ENCODE measurements at places on chromosomes 11 and 22.

DNA sequence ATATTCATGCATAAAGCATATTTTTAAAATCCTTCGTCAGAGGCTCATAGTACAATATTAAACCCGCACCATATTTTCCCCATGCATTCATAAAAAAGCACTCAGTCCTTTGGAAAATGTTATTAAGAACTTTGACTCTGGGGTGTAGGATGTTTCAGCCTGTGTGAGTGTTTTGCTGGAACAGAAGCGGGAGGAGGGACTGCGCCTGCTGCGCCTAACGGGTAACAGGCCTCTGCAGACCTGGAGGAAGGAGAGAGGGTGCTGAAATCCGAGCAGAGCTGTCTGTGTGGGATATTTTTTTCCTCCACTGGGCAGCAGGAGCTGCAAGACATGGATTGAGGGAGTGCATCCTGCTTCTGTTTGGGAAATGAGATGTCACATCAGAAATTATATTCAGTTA, 483.0 kb downstream of the BRD1 start:
- DNase-seq = no peak

DNA sequence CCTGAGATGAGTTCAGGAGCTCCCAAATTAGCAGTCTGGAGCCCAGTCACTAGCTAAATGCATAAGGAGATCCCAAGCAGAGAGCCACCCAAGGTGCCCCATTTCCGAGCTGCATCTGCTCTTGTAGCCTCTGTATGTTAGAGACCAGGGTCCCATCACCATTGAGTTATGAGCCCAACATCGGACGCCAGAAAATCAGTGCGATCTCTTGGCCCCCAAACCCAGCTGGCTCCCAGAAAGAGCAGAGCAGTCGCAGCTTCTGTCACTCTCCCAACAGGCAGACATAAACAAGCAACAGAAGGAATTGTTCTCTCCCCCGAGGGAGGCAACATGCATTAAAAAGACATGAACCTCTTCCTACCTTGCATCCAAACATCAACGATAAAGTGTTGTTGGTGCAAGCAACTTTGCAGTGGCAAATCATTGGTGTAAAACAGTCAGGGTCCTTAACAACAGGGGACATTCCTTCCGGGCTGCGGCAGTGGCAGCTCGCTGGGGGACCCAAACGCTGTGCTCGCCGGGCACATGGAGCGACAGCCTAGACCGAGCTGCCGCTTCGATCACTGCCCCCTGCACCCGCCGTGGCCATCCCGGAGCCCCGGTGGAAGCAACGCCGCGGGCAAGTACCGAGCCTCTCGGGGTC, 907.1 kb downstream of the DLG2 start:
- DNase-seq = no peak

GRCh38 chr11:10504490-10504889, 36.5 kb downstream of the RNF141 start:
- peak; percentile 57 for DNase-seq

GRCh38 chr11:46234311-46234710, 43.2 kb upstream of the CREB3L1 start:
- DNase-seq = no peak

GRCh38 chr11:27447288-27448183, 25.1 kb downstream of the LGR4 start:
- DNase-seq = no peak

DNA sequence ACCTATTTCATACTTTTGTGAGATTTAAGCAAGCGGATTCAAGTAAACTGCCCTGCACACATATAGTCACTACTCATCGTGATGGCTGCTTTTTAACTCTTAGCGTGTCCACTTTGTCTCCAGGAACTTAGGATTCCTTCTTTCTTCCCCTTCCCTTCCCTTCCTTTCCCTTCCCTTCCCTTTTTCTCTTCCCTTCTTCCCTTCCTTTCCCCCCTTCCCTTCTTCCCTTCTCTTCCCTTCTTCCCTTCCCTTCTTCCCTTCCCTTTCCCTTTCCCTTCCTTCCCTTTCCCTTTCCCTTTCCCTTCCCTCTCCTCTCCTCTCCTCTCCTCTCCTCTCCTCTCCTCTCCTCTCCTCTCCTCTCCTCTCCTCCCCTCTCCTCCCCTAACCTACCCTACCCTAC, 65.9 kb downstream of the LIF start:
- no peak for DNase-seq

GRCh38 chr11:2909133-2909902, 19.9 kb downstream of the PHLDA2 start:
- DNase-seq = no peak

- DNase-seq = no peak
These were observed 3.8 kb upstream of the KCNQ1OT1 start for GRCh38 chr11:2703363-2704141.

- DNase-seq = no peak
These were observed 102.3 kb upstream of the PITPNB start for GRCh38 chr22:28021116-28021997.

GRCh38 chr11:26112264-26112663, 219.7 kb upstream of the ANO3 start:
- no peak for DNase-seq

GRCh38 chr22:42939941-42940653, 74.9 kb downstream of the PACSIN2 start:
- no peak for DNase-seq

DNA sequence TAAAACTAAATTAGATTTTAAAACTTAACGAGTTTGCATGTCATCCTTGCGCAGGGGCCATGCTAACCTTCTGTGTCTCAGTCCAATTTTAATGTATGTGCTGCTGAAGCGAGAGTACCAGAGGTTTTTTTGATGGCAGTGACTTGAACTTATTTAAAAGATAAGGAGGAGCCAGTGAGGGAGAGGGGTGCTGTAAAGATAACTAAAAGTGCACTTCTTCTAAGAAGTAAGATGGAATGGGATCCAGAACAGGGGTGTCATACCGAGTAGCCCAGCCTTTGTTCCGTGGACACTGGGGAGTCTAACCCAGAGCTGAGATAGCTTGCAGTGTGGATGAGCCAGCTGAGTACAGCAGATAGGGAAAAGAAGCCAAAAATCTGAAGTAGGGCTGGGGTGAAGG, 10.6 kb downstream of the LIMK2 start:
- no peak for DNase-seq

DNA sequence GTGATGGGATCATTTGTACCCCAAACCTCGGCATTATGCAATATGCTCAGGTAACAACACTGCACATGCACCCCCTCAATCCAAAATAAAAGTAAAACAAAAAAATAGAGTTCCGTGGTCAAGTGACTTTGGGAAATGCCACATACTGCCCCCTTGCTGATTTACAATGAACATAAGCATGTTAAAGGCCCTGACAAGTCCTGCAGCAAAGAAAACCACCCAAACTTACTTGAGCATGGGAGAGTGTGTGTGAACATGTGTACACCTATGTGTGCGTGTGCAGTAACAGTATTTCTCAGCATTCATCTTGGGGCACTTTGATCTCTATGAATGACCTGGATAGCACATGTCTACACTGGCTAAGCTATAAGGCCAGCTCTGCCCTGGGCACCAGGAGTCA, 15.8 kb upstream of the IGSF22 start:
- no peak for DNase-seq

GRCh38 chr11:43644621-43645299, 35.8 kb upstream of the HSD17B12 start:
- no peak for DNase-seq

GRCh38 chr11:134019500-134019899, 49.4 kb upstream of the JAM3 start:
- peak; percentile 74 for DNase-seq

DNA sequence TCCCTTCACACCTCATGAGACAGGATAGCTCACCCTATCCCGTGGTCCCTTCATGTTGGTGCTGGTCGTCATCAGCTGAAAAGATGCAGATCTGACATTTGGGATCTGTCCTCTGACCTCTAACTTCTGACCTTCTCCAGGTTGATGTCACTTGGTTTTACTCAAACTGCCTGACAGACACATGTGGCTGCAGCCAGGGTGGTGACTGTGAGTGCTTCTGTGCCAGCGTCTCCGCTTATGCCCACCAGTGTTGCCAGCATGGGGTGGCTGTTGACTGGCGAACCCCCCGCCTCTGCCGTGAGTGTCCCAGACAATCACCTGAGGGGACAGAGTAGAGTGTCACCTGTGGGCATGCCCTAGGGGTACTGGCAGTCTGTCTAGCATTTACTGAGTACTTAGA, 49.7 kb downstream of the OTOG start:
- no peak for DNase-seq

- DNase-seq = no peak
These were observed 606.6 kb downstream of the TBC1D22A start for GRCh38 chr22:47369020-47369419.

DNA sequence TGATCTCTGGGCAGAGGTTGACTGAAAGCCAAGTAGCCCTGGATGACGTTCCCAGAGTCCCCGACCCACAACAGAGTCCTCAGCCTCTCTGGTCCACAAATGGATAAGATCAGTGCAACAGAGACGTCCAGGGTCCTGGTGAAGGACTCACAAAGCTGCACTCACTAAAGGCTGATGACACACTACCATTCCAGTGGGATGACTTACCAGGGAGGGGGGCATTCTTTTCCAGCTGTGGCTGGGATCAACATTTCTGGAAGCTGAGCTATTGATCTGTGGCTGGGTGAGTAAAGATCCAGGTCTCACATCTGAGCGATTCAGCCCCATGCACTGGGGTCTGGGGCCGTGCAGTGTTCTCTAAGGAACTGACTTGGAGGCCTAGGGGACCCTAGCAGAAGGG, 296.2 kb downstream of the NTM start:
- DNase-seq = no peak

- no peak for DNase-seq
These were observed 459.0 kb downstream of the SOX6 start for GRCh38 chr11:15897211-15897960.

GRCh38 chr22:30251711-30252110, 5.2 kb upstream of the LIF start:
- no peak for DNase-seq

GRCh38 chr22:50305393-50305922, 2.0 kb downstream of the PLXNB2 start:
- no peak for DNase-seq

GRCh38 chr11:4118107-4118506, 23.5 kb downstream of the RRM1 start:
- DNase-seq = no peak

- no peak for DNase-seq
These were observed 89.1 kb upstream of the NNMT start for GRCh38 chr11:114207096-114207495.

GRCh38 chr11:117950301-117950700, 21.1 kb upstream of the TMPRSS13 start:
- DNase-seq = no peak

DNA sequence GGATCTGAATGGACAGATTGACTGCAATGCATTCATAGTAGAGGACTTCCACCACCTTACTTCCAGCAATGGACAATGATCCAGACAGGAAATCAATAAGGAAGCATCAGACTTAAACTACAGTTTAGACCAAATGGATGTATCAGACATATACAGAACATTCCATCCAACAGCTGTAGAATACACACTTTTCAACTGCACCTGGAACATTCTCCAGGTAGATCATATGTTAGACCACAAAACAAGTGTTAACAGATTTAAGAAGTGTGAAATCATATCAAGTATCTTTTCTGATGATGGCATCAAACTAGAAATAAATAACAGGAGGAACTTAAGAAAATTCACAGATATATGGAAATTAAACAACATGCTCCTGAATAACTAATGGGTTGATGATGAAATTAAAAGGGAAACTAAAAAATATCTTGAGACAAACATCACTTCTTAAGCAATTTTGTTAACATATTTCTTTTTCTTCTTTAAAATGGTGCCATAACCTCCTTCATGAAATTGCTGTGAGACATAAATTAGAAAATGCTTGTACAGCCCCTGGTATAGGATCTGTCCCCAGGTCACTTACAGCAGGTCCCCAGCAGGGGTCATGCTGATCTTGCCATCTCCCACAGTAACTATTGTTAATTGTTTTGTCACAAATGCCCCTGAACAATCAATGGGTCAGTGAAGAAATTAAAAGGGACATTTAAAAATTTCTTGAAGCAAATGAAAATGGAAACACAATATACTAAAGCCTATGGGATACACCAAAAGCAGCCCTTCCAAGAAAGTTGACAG, 100.0 kb upstream of the OR4B1 start:
- no peak for DNase-seq

DNA sequence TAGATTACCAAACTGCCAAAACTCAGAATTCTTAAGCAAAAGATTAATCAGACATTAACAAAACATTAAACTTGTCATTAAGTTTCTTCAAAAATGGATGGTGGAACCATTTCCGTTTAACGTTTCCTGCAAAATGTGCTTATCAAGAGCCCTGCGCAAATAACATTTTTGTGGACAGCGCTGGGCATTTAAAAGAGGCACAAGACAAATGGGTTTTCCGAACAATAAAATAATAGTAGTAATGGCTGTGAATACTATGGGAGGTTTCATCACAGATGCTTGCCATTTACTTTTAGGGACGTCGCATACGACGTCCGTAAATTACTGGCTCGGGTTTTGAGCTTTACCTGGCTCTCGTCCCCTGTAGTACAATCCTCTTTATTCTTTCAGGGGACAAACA, 1.1 kb downstream of the NPAT start:
- DNase-seq = no peak

GRCh38 chr11:59558270-59558643, 46.9 kb downstream of the OR4D9 start:
- no peak for DNase-seq

DNA sequence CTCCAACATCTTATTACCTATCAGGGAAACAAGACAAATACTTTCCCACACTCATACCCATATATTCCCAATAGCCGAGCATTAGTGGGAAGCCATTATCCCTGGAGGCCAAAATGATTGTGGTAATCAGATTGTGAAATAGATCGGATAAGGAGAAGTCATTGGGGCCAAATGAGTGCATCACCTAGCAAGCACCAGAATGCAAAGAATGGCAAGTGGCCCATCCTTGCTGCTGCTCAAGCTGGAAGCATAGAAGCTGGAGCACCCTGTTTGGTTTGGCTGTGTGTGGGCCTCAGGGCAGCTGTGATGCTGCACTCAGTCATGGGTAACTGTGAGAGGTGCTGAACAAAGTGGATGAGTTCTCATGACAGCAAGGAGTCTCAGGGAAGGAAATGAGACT, 18.7 kb upstream of the DBX1 start:
- DNase-seq = no peak

GRCh38 chr22:22180738-22181285, 63.8 kb upstream of the VPREB1 start:
- DNase-seq = no peak

DNA sequence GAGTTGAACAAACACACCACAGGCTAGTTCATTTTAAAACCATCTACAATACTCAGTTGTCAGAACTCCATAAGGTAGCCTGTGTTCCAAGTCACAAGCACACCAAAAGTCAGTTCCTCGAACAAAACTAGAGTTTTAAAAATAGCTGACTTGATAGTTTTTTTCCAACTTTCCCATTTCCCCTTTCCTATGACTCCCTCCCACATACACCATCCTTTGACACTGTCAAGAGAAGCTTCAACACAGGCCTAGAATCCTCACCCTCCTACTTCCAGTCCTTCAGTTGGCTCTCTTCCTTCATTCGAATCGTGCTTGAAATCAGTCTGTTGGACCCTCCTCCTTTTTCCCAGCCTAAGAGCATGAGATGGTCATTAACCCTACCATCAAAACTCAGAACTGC, 105.7 kb upstream of the AKIP1 start:
- DNase-seq = no peak

GRCh38 chr11:16873289-16873688, 134.8 kb downstream of the C11orf58 start:
- DNase-seq = no peak

GRCh38 chr11:121563003-121563402, 110.2 kb upstream of the SORL1-AS1 start:
- no peak for DNase-seq

GRCh38 chr11:75351791-75352587, 528 bp upstream of the ARRB1 start:
- no peak for DNase-seq

GRCh38 chr22:43000441-43001175, 14.3 kb downstream of the PACSIN2 start:
- no peak for DNase-seq

Data from NCI-H187 (cell line).